GM23248 (cell line): ENCODE measurements at places on chromosomes 7 and 10.
A peak's percentile ranks its signal among the peaks of the same experiment; 100 is the strongest.

GRCh38 chr7:90708841-90709317 lies 112.8 kb downstream of the CDK14 start:
- H3K27me3 ChIP-seq = no peaks in the 10 kb centered on the region
- no peak overlapping the region for H3K4me3 ChIP-seq
- no peak overlapping the region for H3K27ac ChIP-seq
- no peaks in the 10 kb centered on the region for H3K36me3 ChIP-seq

- no peak for DNase-seq
- H3K4me1 ChIP-seq = peaks cover 14% of the 10 kb centered on the region
- H3K27me3 ChIP-seq = no peaks in the 10 kb centered on the region
- H3K36me3 ChIP-seq = no peaks in the 10 kb centered on the region
- no peak overlapping the region for H3K4me3 ChIP-seq
- H3K27ac ChIP-seq = no peak overlapping the region
These were observed 88.6 kb downstream of the USP6NL start for GRCh38 chr10:11522821-11523245.

DNA sequence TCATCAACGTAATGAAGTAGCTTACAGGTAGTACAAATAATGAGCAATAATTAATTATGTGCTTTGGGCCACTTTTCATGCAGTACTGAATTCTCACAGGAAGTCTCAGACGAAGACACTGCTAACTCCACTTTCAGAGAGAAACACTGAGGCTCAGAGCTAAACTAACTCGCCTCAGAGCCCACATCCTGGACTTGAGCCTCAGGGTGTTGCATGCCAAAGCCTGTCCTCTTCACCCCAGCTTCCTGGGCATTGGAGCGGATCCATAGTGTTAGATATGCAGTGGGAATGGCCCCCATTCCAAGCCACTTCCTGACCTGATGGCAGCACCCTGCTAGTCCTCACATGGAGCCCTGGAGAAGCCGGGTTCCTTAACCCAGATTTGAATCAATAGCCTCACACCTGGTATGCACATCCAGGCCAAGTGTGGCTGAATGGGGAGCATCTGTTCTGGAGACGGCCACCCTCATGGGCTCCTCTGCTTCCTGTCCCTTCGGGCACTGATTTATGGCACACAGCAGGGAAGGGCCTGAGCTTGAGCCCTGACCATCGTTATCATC lies 265.1 kb upstream of the ZNF32 start:
- H3K27me3 ChIP-seq = no peaks in the 10 kb centered on the region
- H3K27ac ChIP-seq = no peak overlapping the region
- no peak for DNase-seq
- peaks cover 7% of the 10 kb centered on the region; the same call in 1 of the 2 replicates for H3K4me1 ChIP-seq
- no peak overlapping the region for H3K4me3 ChIP-seq
- H3K36me3 ChIP-seq = no peaks in the 10 kb centered on the region

GRCh38 chr7:92644406-92645113 lies 54.4 kb upstream of the FAM133B start:
- H3K4me1 ChIP-seq = peaks cover 35% of the 10 kb centered on the region
- H3K27me3 ChIP-seq = no peaks in the 10 kb centered on the region
- H3K4me3 ChIP-seq = no peak overlapping the region
- H3K27ac ChIP-seq = peak overlapping the region; percentile 38
- peak; percentile 72 for DNase-seq

DNA sequence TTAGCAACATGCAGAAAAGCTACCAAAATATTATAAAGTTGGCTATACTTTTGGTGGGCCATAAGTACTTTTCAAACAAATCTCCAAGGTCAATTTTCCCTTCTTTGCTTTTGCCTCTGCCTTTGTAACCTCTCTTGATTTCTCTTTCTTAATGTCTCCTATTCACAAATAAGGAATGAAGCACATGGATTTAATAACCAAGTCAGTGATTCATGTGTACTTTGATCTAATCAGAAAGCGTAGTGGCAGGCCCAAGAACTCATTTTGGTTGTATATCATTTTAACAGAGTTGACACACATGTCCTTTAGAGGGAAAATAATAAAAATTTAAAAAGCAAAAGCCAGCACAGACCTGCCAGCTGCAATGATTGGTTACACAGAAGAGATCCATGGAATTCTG lies 93.7 kb downstream of the FZD1 start:
- DNase-seq = peak; percentile 23
- H3K36me3 ChIP-seq = no peaks in the 10 kb centered on the region
- H3K4me3 ChIP-seq = no peak overlapping the region
- H3K4me1 ChIP-seq = no peaks in the 10 kb centered on the region
- peaks cover 57% of the 10 kb centered on the region for H3K27me3 ChIP-seq
- H3K27ac ChIP-seq = no peak overlapping the region

DNA sequence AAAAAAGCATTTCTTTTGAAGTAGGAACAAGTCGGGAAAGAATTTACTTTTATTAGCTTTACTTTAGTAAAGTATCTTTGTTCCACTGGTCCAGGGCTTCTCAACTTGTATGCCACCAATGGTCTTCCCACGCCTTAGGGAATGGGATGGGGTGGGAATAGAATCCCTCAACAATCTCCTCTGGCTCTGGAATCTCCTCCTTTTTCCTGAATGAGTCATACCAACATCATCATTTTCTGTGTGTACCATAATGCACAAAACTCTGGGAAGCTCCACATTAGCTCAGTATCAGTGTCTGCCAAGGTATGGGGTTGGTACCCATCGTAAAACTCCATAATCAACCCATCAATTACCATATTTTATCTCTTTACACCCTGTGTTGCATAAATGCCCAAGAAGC lies 159.4 kb upstream of the BMPER start:
- H3K4me1 ChIP-seq = peaks cover 27% of the 10 kb centered on the region
- DNase-seq = peak; percentile 34
- H3K27me3 ChIP-seq = no peaks in the 10 kb centered on the region
- H3K27ac ChIP-seq = no peak overlapping the region
- no peaks in the 10 kb centered on the region for H3K36me3 ChIP-seq

DNA sequence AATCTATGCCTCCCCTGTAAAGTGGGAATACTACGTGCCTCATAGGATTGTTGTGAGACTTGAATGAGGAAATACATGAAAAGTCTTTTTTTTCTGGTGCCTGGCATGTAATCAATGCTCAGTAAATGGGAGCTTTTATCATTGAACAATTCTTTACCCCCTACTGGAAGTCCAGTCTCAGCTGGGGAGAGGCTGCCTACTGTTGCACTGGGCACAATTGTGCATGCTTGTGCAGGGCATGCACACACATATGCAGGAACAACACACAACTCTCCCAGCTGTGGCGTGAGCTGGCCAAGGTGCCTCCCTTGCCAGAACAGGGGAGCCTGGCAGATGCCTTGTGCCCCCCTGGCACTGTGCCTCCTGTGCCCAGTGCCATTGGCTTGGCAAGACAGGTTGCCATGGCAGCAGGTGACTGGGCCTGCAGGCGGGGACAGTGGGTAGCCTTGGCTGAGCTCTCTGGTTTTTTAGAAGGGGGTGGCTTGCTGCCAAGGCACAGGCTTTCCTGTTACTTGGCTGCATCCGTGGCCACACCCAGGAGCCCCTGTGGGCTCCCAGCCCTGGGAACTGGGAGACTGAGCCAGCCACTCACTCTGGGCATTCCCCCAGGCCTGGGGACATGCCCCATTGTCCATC lies 16.1 kb upstream of the PALD1 start:
- H3K36me3 ChIP-seq = no peaks in the 10 kb centered on the region
- peak; percentile 61 for DNase-seq
- peaks cover 7% of the 10 kb centered on the region; the same call in 1 of the 2 replicates for H3K27me3 ChIP-seq
- H3K27ac ChIP-seq = no peak overlapping the region
- no peaks in the 10 kb centered on the region for H3K4me1 ChIP-seq
- H3K4me3 ChIP-seq = no peak overlapping the region

- H3K4me3 ChIP-seq = no peak overlapping the region
- DNase-seq = no peak
- H3K27ac ChIP-seq = no peak overlapping the region
- peaks cover 29% of the 10 kb centered on the region for H3K36me3 ChIP-seq
These were observed 37.5 kb downstream of the WDR37 start for GRCh38 chr10:1093696-1094095.

GRCh38 chr10:47107007-47107747 lies 192.8 kb upstream of the GDF10 start:
- H3K4me3 ChIP-seq = no peak overlapping the region
- DNase-seq = no peak
- H3K27ac ChIP-seq = no peak overlapping the region
- peaks cover 13% of the 10 kb centered on the region; the same call in 1 of the 2 replicates for H3K27me3 ChIP-seq

- H3K36me3 ChIP-seq = no peaks in the 10 kb centered on the region
- no peaks in the 10 kb centered on the region for H3K4me1 ChIP-seq
- H3K4me3 ChIP-seq = no peak overlapping the region
- H3K27ac ChIP-seq = no peak overlapping the region
- H3K27me3 ChIP-seq = no peaks in the 10 kb centered on the region
These were observed 177.4 kb downstream of the PCLO start for GRCh38 chr7:82985144-82985802.

DNA sequence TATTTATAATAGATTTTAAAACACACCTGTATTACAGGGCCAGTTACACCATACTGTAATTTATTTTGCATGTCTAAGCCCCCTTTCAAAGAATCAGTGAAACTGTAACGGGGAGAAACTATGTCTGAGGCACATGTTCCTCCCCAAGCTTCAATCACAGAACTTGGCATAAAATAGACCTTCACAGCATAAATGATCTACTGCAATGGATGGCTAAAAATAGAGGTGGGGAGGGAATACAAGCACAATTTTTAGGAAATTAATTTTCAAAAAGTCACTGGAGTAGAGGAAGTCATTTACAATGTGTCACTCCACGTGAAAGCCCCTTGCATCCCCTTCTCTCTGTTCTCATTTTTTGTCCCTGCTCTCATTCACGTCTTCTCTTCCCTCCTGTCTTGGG lies 385.2 kb downstream of the TNS3 start:
- H3K4me3 ChIP-seq = no peak overlapping the region
- DNase-seq = no peak
- H3K27me3 ChIP-seq = no peaks in the 10 kb centered on the region
- H3K36me3 ChIP-seq = no peaks in the 10 kb centered on the region

- H3K27me3 ChIP-seq = no peaks in the 10 kb centered on the region
- H3K27ac ChIP-seq = no peak overlapping the region
- no peaks in the 10 kb centered on the region for H3K36me3 ChIP-seq
These were observed 129.8 kb upstream of the SH2B2 start for GRCh38 chr7:102156867-102157266.

GRCh38 chr10:44899450-44900080 lies 11.6 kb upstream of the TMEM72 start:
- no peak overlapping the region for H3K27ac ChIP-seq
- H3K4me3 ChIP-seq = no peak overlapping the region

DNA sequence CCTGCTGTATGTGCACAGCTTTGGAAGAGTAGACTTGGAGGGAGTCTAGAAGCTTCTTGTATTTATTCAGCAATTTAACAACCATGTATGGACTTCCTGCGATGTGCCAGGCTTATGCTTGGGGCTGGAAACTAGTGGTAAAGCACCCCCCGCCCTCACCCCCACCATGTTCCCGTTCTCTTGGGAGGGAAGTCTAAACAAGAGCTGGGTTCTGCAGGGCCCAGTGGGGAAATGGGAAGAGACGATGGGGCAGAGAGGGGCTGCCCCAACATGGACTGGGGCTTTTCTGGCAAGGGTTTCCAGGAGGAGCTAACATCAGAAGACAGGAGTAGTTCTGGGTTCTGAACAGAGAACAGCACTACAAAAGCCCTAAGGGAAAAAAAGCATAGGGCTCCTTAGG lies 8.0 kb downstream of the RASSF4 start:
- H3K27ac ChIP-seq = no peak overlapping the region
- no peak for DNase-seq
- no peaks in the 10 kb centered on the region for H3K4me1 ChIP-seq
- H3K36me3 ChIP-seq = no peaks in the 10 kb centered on the region
- H3K4me3 ChIP-seq = no peak overlapping the region

DNA sequence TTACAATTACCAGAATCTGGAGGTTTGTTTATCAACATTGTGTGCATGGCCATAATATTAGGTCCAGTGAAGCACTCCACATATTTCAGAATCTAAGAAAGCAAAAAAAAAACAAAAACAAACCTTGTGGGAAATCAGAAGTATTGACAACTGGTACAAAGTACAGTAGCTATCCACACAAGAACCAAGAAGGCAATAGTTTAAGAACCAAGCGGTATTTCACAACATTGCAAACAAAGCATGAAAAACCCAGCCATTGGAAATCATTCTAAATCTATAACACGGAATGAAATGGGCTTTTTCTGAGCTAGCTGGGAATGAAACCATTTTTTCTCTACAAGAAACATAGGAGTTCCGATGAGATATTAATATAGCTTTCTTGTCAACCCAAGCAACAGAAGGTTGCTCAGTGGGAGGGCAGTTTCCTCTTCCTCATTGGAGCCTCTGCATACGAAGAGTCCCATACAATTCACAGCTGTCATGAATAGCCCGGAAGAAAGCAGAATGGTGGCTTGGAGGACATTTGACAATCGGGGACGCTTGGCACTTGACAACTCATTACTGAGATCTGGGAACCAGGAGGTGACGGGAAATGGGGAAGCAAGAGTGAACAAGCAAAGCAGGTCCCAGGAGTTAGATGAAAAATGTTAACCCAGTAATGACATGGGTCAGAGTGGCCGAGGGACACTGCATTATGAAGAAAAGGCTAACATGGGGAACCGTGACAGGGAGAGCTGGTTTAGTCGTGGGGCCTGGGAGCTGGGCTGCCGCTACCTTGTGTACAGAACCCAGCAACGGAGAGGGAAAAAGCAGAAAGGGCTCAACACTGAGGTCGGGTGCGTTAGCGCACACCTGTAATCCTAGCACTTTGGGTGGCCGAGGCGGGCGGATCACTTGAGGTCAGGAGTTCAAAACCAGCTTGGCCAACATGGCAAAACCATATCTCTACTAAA lies 7.8 kb downstream of the PHYH start:
- no peak for DNase-seq
- no peaks in the 10 kb centered on the region for H3K36me3 ChIP-seq
- H3K4me3 ChIP-seq = no peak overlapping the region

- H3K27ac ChIP-seq = no peak overlapping the region
- H3K27me3 ChIP-seq = no peaks in the 10 kb centered on the region
- DNase-seq = no peak
- no peaks in the 10 kb centered on the region for H3K4me1 ChIP-seq
These were observed 617.9 kb upstream of the GRM3 start for GRCh38 chr7:86025807-86026206.

DNA sequence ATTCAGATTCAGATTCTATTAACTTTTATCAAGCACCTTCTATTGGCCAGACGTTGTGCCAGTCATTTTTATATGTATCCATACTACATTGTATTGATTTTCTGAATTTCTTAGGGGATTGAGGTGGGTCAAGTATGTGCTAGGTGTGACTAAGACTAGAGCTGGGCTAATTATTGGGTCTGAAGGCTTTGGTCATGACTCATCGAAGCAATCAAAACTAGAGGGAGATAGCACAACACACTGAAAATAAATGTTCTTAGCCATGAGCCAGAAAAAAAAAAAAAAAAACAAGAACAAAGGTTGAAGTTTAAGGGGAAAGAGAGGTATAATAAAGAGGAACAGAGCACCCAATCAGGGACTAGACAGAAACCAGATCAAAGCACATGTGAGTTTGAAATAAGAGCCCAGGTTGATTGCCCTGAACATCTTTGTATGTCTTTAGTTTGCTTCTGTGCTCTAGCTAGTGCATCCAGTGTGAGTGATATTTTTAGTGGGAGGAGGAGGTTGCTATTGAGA lies 171.6 kb upstream of the FOXP2 start:
- no peaks in the 10 kb centered on the region for H3K27me3 ChIP-seq
- H3K27ac ChIP-seq = no peak overlapping the region
- H3K36me3 ChIP-seq = no peaks in the 10 kb centered on the region
- H3K4me1 ChIP-seq = 0 out of 2 replicates have a peak, but pooled peaks cover 5% of the 10 kb centered on the region
- H3K4me3 ChIP-seq = no peak overlapping the region

- H3K36me3 ChIP-seq = no peaks in the 10 kb centered on the region
- no peak overlapping the region for H3K27ac ChIP-seq
- no peak overlapping the region for H3K4me3 ChIP-seq
- DNase-seq = peak; percentile 47
- H3K27me3 ChIP-seq = peaks cover 20% of the 10 kb centered on the region
These were observed 140.7 kb upstream of the CALCR start for GRCh38 chr7:93715234-93715633.
